ENCODE measurements at places on chromosomes 11 and 22.

GRCh38 chr22:46744581-46744980 is 6.5 kb upstream of the CERK start:
- DNase-seq, result no peak

DNA sequence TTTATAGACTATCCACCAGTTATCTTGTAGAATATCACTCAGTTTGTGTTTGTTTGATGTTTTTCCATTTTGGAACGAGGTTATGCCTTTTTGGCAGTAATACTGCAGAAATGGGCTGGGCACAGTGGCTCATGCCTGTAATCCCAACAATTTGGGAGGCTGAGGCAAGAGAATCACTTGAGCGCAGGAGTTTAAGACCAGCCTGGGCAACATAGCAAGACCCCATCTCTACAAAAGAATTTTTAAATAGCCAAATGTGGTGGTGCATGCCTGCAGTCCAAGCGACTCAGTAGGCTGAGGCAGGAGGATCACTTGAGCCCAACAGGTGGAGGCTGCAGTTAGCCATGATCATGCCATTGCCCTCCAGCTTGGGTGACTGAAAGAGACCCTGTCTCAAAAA is 22.8 kb upstream of the B4GALNT4 start:
- no peak for DNase-seq

GRCh38 chr11:87572881-87573280 is 535.1 kb downstream of the TMEM135 start:
- no peak for DNase-seq

- DNase-seq, result no peak
Measured at GRCh38 chr11:96486890-96487611, 97.2 kb downstream of the JRKL start.

- no peak for DNase-seq
Measured at GRCh38 chr11:117908959-117909610, 20.1 kb downstream of the TMPRSS13 start.

DNA sequence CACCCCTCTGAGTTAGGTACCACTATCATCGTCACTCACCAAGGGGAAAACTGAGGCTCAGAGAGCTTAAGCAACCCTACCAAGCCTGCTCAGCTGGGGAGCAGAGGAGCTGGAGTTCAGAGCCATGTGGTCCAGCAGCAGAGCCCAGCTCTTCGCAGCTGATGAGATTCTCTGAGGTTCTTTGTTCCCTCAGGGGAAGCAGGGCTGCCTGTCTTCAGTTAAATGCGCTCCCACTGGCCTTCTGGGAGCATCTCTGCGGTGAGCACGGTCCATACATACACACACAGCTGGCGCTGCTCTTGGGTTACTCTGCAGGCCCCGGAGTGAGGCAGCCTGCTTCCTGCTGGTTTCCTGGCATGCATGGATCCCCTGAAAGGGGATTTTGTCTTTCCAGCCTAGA is 5.2 kb upstream of the PTGDR2 start:
- DNase-seq, result no peak

GRCh38 chr22:48112687-48113521 is 1350.5 kb downstream of the TBC1D22A start:
- DNase-seq, result no peak

- peak; percentile 49 for DNase-seq
Measured at GRCh38 chr11:6926208-6927029, at the start of gene ZNF215. ZNF215 (plus strand) TSS chr11:6926426; CDS start chr11:6932273, 5,847 bp downstream.

GRCh38 chr11:315516-315994 is 1.7 kb downstream of the IFITM1 start:
- DNase-seq, result no peak

Measured in inflammatory macrophage (primary cell).